ENCODE measurements at places on chromosomes 2 and 18. TPM values are rescaled to one million over a fixed set of nuclear protein-coding genes. Genes with fewer than 3 reads are reported as not detected.

The DNER gene
- total RNA-seq: 8.8 TPM

DNA sequence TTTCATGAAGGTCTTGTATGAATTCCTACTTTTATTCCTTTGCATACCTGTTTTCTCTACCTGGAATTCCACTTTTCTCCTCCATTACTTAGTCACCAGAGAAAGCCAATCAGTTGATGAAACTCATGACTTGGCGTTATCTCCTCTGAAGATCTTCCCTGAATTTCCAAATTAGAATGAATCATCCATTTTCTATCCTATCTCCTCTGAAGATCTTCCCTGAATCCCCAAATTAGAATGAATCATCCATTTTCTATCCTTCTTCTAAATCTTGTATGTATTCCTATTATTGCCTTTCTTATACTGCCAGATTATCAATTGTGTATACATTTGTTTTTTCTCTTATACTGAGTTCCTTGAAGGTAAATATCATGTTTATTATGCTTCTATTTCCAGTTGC, 440.4 kb downstream of the CCDC85A start:
- DNase-seq: no peak
- H3K4me1 ChIP-seq: no peaks in the 10 kb centered on the region
- no peak overlapping the region for H3K27ac ChIP-seq
- no peaks in the 10 kb centered on the region for H3K36me3 ChIP-seq
- H3K4me3 ChIP-seq: no peak overlapping the region
- H3K27me3 ChIP-seq: no peaks in the 10 kb centered on the region

- H3K36me3 ChIP-seq: no peaks in the 10 kb centered on the region
- no peaks in the 10 kb centered on the region for H3K4me1 ChIP-seq
- H3K4me3 ChIP-seq: no peak overlapping the region
- H3K27ac ChIP-seq: no peak overlapping the region
- no peaks in the 10 kb centered on the region for H3K27me3 ChIP-seq
- no peak for DNase-seq
These were observed 57.5 kb downstream of the PIAS2 start for GRCh38 chr18:46859855-46860254.

GRCh38 chr2:151872463-151872862, 44.2 kb upstream of the ARL5A start:
- no peak overlapping the region for H3K27ac ChIP-seq
- DNase-seq: no peak
- no peaks in the 10 kb centered on the region for H3K4me1 ChIP-seq
- H3K27me3 ChIP-seq: no peaks in the 10 kb centered on the region

GRCh38 chr18:26563024-26563423, 14.7 kb upstream of the KCTD1 start:
- no peak overlapping the region for H3K4me3 ChIP-seq
- H3K27ac ChIP-seq: no peak overlapping the region
- no peaks in the 10 kb centered on the region for H3K4me1 ChIP-seq
- no peaks in the 10 kb centered on the region for H3K36me3 ChIP-seq
- peaks cover 22% of the 10 kb centered on the region for H3K27me3 ChIP-seq
- no peak for DNase-seq

Measured in GM23338 (cell line).